D721Med (cell line): ENCODE measurements at places on chromosomes 12 and 14.

DNA sequence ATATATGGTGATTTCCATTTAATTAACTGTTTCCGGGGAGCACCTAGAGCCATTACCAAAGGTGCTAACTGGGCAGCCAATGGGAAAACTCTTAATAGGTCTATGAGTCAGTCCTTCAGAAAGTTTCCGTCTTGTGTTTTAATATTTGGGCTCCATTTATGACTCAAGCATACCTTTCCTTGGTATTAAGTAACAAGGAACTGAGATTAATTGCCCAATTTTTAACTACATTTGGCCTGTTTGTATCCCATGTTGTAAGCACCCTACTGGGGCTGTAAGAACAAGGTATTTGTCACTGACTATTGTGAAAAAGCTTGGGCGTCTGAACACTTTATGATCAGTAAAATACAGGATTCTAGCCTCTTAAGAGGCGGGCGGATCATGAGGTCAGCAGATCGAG lies 62.8 kb upstream of the FOXN3 start:
- DNase-seq = no peak

- no peak for DNase-seq
Observed at GRCh38 chr12:72141381-72141780, 130.8 kb upstream of the TRHDE start.

DNA sequence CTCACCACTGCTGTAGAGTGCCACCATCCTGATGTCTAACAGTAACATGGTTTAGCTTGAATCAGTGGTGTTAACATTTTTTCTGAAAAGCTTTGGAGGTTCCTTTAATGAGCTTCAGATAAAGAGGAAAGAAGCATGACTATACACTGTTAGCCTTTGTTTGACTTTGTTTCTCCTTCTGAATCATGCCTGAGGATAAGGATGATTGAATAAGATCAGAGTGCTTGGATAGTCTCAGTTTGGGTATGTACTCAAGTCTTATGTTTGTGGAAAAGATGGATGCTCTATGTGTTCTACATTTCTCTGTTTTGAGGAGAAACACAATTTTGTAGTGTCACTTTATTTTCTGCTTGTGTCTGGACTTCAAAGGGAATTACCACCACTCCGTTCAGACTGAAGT lies 42.0 kb downstream of the GPATCH2L start:
- no peak for DNase-seq

DNA sequence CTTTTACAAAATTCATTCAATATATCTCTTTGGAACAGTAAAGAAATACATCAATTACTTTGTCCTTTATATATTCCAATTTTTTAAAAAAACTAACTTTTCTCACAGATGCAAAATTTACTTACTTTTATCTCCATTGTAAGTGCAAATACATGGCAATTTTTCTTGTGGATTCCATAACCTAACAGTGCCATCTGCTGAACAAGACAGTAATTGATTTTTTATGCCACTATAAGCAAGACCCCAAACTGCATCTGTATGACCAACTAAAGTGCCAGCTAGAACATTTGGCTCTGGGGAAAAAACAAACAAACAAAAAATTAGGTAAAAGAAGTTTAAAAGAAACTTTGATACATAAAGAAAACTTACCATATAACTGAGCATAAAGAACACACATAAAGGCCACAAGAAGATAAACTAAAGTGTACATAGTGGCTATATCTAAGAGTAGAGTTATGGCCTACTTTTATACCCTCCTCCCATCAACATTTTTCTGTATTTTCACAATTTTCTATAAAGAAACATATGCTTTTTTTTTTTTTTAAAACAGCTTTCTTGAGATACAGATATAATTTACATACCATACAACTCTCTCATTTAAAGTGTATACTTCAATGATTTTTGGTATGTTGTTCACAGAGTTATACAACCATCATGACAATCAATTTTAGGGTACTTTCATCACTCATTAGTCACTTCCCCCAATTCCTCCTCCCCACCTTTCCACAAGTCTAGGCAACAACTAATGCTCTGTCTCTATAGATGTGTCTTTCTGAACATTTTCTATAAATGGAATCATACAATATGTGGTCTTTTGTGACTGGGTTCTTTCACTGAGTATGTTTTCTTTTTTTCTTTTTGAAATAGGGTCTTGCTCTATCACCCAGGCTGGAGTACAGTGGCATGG lies 32.6 kb downstream of the COCH start:
- no peak for DNase-seq

GRCh38 chr14:101839236-101839635 lies 77.7 kb downstream of the PPP2R5C start:
- no peak for DNase-seq

GRCh38 chr12:29889737-29890136 lies 106.0 kb upstream of the TMTC1 start:
- DNase-seq = no peak

DNA sequence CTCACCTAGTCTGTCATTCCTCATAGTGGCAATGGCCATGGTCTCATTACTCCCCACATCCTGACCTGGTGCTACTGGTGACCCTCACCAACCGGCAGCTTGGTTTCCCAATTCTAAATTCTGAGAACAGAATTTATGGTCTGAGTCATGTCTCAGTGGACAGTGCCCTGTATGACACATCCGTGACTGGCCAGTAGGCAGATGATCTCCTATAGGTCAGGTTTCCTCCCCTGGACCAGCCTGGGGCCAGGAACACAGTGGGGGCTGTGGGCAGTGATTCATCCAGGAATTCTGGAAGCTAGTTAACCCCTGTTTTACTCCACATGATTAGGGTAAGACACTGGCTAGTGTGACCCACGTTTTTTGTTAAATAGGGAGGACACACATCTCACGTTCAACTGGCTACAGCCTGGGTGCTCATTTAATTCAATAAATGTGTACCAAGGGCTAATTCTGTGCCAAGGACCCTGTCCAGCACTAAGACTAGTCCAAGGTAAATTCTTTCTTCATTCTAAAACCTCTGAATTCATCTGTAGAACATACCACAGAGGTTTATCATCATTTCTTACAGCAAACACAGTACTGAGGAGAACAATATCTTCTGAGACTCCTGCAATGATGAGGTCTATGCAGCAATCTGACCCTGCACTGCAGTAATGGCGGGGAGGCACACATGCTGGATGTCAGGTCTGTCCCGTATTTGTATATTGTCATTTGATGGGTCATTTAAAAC lies 249.6 kb upstream of the TBX3 start:
- no peak for DNase-seq

GRCh38 chr14:95507701-95508103 lies 8.7 kb downstream of the SYNE3 start:
- DNase-seq = no peak

DNA sequence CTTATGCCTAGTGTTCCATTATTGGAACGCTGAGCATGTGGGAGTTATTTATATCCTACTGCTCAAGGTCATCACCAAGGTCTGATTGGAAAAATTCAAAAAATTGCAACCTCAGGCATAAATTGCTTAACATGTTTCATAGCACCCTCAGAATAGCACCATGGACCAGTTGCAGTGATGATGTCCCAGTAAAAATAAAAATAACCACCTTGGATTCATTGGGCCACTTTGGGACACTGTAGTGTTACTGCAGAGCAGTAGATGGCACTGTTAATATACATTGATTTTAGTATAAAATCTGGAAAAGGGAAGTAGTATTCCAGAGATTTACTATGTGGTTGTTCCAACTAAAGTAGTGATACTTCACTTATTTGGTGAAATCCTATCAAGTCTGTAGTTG lies 31.0 kb upstream of the PTCSC3 start:
- DNase-seq = no peak

- DNase-seq = no peak
Observed at GRCh38 chr12:29700761-29701481, 82.8 kb downstream of the TMTC1 start.
